Fibroblast of lung (primary cell): ENCODE measurements at places on chromosomes 3 and 15. TPM values are rescaled to one million over a fixed set of nuclear protein-coding genes. Genes with fewer than 3 reads are reported as not detected.

TRPM1 gene
- not detected in 2 replicates for total RNA-seq

FOXB1 gene
- not detected in 2 replicates for total RNA-seq

VGLL3 gene
- 41.1 and 53.7 TPM in 2 replicates for total RNA-seq

ATP2C1 gene
- 141 and 196 TPM in 2 replicates for total RNA-seq

SKOR1 gene
- under 0.01 and 0.17 TPM in 2 replicates for total RNA-seq

SCN10A gene
- not detected in 2 replicates for total RNA-seq

FBXO22 gene
- 46.2 and 75.6 TPM in 2 replicates for total RNA-seq

SNX22 gene
- total RNA-seq: 0.17 and 0.26 TPM in 2 replicates

IGSF10 gene
- 45.9 and 55.0 TPM in 2 replicates for total RNA-seq

CFAP100 gene
- not detected in 2 replicates for total RNA-seq

TUSC7 gene
- total RNA-seq: not detected in 2 replicates

GABRB3 gene
- total RNA-seq: 1.5 and 1.8 TPM in 2 replicates

ITIH3 gene
- under 0.01 and 0.17 TPM in 2 replicates for total RNA-seq

ALDH1L1 gene
- total RNA-seq: not detected in 2 replicates

EFL1 gene
- total RNA-seq: 21.8 and 29.9 TPM in 2 replicates

SLCO2A1 gene
- total RNA-seq: under 0.01 TPM in 2 replicates

HDC gene
- total RNA-seq: not detected in 2 replicates

CACNA2D2 gene
- under 0.01 TPM in 1 of 2 replicates, not detected in the other for total RNA-seq

COL6A6 gene
- under 0.01 and 0.83 TPM in 2 replicates for total RNA-seq

ATG3 gene
- total RNA-seq: 92.2 and 95.8 TPM in 2 replicates

ITGA11 gene
- 29.6 and 43.7 TPM in 2 replicates for total RNA-seq

DAZL gene
- total RNA-seq: not detected in 2 replicates
